ENCODE measurements at places on chromosomes 4 and X. TPM values are rescaled to one million over a fixed set of nuclear protein-coding genes. Genes with fewer than 3 reads are reported as not detected.

The P2RY10 gene
- not detected for total RNA-seq

The KLB gene
- not detected for total RNA-seq

The G6PD gene
- total RNA-seq: 108 TPM

The KDM6A gene
- total RNA-seq: 17.6 TPM

The DTHD1 gene
- not detected for total RNA-seq

The FRMPD3 gene
- total RNA-seq: not detected

The PCDH7 gene
- total RNA-seq: 139 TPM

GRCh38 chrX:150844016-150844415, 54.5 kb downstream of the CD99L2 start:
- H3K36me3 ChIP-seq: no peaks in the 10 kb centered on the region
- no peak overlapping the region for H3K4me3 ChIP-seq
- DNase-seq: no peak

- H3K36me3 ChIP-seq: peaks cover 5% of the 10 kb centered on the region
- DNase-seq: no peak
- H3K4me1 ChIP-seq: peaks cover 29% of the 10 kb centered on the region
- H3K4me3 ChIP-seq: peak overlapping the region; percentile 60
Measured at GRCh38 chrX:130120321-130120731, 10.0 kb upstream of the ELF4 start.

DNA sequence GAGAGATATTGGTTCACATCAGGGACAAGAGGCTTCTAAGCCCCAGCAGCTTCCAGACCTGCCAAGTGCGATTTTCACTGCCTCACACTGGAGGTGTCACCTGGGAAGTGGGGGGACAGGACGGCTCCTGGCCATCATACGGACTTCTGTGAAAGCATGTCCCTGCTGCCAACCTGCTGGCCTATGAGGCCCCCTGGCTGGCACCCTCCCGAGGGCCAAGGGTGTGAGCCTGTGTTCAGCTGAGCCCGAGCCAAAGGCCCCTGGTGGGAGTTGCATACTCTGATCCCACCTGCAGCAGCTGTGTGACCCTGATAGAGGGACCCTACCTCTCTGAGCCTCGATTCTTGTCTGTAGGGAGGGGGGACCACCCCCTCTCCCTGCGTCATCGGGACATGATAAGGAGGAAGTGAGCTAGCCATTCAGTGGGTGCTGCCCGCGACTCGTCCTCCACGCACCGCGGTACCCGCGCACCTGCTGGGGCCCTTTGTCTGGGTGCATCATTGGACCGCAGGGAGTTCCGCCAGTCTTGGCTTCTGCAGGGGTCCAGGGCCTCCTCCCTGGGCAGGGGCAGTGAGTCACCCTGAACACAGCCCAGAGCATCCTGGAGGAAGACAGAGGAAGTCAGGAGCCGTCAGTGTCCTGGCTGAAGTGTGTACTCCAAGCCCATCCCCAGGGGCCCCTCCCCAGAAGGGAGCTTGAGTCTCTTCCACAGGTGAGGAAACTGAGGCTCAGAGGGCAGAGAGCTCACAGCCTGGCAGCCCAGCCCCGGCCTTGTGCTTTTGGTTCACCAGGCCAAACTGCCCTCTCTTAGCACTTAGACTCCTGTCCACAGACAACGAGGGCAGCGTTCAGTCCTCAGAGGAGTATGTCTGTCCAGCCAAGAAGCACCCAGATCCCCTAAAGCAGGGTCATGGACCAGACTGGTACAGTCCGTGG, 24.1 kb downstream of the C4orf50 start:
- peaks cover 26% of the 10 kb centered on the region for H3K27me3 ChIP-seq
- H3K4me3 ChIP-seq: no peak overlapping the region
- H3K27ac ChIP-seq: no peak overlapping the region
- no peaks in the 10 kb centered on the region for H3K36me3 ChIP-seq

DNA sequence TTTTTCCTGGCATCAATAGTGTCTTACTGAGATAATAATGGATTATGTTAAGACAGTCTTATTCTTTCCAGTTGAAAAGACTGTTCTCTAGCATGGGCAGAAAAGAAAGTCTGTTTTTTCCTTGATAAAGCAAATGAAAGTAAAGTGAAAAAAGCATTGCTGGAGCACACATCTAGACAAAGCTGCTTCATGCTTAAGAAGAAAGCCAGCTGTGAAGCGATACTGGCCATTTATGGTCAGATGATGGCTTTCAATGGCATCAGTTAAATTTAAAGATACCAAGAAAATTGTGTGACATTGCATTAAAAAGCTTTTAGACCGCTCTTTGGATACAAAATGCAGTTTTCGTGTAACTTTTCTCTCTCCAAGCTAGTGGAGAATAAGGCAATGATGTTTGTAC, 242.1 kb upstream of the TRAM1L1 start:
- no peak overlapping the region for H3K27ac ChIP-seq
- no peak overlapping the region for H3K4me3 ChIP-seq
- no peaks in the 10 kb centered on the region for H3K27me3 ChIP-seq
- H3K36me3 ChIP-seq: no peaks in the 10 kb centered on the region
- no peak for DNase-seq
- peaks cover 2% of the 10 kb centered on the region for H3K4me1 ChIP-seq

- DNase-seq: no peak
- no peak overlapping the region for H3K4me3 ChIP-seq
- no peak overlapping the region for H3K27ac ChIP-seq
- no peaks in the 10 kb centered on the region for H3K36me3 ChIP-seq
Measured at GRCh38 chrX:112967341-112967740, 126.7 kb upstream of the AMOT start.

- no peaks in the 10 kb centered on the region for H3K4me1 ChIP-seq
- H3K36me3 ChIP-seq: no peaks in the 10 kb centered on the region
- no peaks in the 10 kb centered on the region for H3K27me3 ChIP-seq
- no peak for DNase-seq
Measured at GRCh38 chr4:179145746-179146525, 1703.7 kb upstream of the AGA start.

DNA sequence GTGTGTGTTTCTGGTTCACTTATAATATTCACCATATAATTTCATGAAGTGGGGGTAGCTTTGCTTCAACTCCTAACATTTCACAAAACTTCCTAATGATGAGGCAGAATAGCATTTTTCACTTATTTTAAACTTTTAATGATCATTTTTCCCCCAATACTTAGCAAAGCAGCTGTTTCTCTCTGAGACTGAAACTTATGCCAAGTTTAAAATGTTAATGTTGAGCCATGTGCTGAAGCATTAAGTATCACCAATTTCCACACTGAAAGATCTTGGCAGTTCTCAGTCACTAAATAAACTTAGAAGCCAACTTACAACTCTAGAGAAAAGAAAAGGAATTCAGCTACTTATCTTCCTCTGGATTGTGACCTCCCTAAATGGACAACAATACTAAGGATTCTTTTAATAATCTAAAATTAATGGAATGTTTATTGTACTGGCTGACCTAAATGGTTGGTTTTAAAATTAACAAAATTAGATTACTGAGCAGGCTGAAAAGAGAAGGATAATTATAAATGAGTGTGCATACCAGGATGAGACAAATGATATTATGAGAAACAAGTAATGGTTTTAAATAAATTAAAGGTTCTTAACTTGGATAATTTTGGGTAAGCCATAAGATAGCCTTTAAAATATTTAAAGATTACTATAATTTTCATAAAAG, 1429.4 kb upstream of the ADGRL3 start:
- no peak overlapping the region for H3K27ac ChIP-seq
- H3K27me3 ChIP-seq: peaks cover 5% of the 10 kb centered on the region
- no peak for DNase-seq
- H3K36me3 ChIP-seq: no peaks in the 10 kb centered on the region
- H3K4me3 ChIP-seq: no peak overlapping the region
- H3K4me1 ChIP-seq: no peaks in the 10 kb centered on the region

- DNase-seq: no peak
- H3K4me1 ChIP-seq: no peaks in the 10 kb centered on the region
- H3K36me3 ChIP-seq: peaks cover 6% of the 10 kb centered on the region
- H3K4me3 ChIP-seq: no peak overlapping the region
- no peak overlapping the region for H3K27ac ChIP-seq
- peaks cover under 1% of the 10 kb centered on the region for H3K27me3 ChIP-seq
Measured at GRCh38 chr4:95141361-95141760, 383.6 kb downstream of the BMPR1B start.

- peaks cover 33% of the 10 kb centered on the region for H3K4me1 ChIP-seq
- no peak for DNase-seq
- peak overlapping the region; percentile 53 for H3K4me3 ChIP-seq
- no peaks in the 10 kb centered on the region for H3K36me3 ChIP-seq
Measured at GRCh38 chr4:56757261-56757746, 64.2 kb downstream of the SPINK2 start.

GRCh38 chr4:81508411-81509185, 36.9 kb upstream of the RASGEF1B start:
- H3K27me3 ChIP-seq: peaks cover 12% of the 10 kb centered on the region
- no peak overlapping the region for H3K27ac ChIP-seq
- DNase-seq: no peak
- H3K4me3 ChIP-seq: no peak overlapping the region

DNA sequence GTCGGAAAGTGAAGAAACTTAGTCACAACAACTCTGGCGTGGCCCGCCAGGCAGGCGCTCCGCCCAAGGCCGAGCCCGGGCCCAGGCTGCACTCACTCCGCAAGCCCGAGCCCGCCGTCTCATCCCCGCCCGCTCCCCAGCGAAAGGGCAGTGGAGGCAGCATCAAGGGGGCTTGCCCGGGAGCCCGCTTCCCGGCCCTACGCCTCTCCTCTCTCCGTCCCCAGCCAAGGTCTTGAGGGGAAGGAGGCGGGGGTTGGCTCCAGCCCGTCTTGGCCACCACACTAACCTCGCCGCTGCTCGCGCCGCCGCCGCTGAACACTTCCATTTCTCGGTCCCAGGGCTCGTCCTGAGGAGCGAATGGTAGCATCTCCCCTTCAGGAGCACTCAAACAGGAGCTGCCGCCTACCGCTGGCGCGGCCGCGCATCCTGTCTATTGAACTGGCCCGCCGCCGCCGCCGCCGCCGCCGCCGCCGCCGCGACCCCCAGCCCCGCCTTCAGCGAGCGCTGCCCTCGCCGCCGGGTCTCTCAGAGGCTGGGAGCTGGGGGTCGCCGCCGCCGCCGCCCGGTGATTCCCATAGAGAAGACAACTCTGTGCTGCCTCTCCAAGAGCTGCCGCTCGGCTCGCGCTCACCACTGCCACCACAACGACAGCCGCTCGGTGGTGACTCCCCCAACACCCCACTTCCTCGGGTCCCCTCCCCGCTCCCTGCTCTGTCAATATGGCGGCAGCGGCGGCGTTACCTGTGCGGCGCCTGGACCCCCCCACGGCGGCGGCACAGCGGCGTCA, at the start of gene RPS6KA6:
TSS of gene RPS6KA6 (minus strand) at position 667 of the 787 bp plus-strand sequence. CDS start at position 367, 300 bp downstream.
- peak within 1 kb of the TSS; percentile 80 for H3K4me3 ChIP-seq
- DNase-seq: peak; percentile 84
- peaks cover 5% of the 10 kb centered on the region for H3K4me1 ChIP-seq
- peak within 1 kb of the TSS; percentile 38 for H3K27ac ChIP-seq
- H3K36me3 ChIP-seq: no peaks in the 10 kb centered on the region
- H3K27me3 ChIP-seq: no peaks in the 10 kb centered on the region

Measured in osteocyte (in vitro differentiated cells).